Stimulated activated CD8-positive, alpha-beta memory T cell treated with anti-CD3 and anti-CD28 coated beads, Interleukin-7, amount 100 ng/mL, for 4 hours (primary cell): ENCODE measurements at places on chromosomes 3 and 15.

- DNase-seq: no peak
Observed at GRCh38 chr3:107416138-107416537, 38.9 kb downstream of the CCDC54 start.

DNA sequence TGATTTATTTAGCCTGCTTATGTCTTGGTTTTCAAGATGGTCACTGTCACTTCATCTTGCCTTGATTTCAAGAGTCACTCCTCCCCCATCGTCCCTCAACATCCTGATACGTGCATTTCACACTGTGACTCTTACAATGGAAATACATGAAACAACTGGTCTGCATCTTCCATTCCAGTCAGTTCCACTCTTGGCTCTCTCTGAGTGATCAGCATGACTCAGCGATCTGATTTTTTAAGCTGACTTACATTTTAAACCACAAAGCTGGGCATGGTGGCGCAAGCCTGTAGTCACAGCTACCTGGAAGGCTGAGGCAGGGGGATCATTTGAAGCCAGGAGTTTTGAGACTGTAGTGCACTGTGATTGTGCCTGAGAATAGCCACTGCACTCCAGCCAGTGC is 271.2 kb upstream of the ROPN1 start:
- DNase-seq: no peak

DNA sequence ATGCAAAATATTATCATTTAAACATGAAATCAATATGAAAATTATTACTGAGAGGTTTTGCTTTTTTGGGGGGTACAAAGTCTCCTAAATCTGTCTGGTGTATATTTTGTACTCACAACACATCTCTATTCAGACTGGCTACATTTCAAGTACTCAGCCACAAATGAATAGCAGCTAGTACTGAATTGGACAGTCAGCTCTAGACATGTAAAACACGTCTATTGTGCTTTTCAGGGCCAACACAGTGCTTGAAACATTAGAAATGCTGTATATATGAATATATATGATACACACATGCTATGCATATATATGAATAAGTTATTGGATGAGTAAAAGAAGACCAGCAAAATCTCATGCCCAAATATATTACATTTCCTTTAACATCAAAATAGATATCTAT is 103.8 kb upstream of the CFAP20DC start:
- no peak for DNase-seq

DNA sequence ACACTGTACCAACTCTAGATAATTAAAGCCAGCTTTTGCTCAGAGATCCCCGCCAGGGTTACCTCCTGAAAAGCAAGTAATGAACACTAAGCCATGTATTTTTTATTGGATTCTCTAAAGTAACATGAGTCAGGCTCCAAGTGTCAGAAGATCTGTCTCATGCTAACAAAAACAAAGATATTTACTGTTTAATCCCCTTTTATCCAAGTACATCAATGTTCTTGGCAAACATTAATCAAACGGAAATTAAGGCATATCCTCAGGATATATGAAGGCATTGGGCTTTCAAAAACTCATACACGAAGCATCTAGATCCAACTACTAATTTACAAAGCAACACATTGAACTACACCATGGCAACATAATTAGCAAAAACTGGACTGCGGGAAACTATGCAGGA is 37.2 kb downstream of the MYO5A start:
- DNase-seq: no peak

GRCh38 chr3:46706771-46707582 is 5.8 kb downstream of the TMIE start:
- no peak for DNase-seq

GRCh38 chr3:169171739-169172138 is 491.8 kb downstream of the MECOM start:
- DNase-seq: no peak

DNA sequence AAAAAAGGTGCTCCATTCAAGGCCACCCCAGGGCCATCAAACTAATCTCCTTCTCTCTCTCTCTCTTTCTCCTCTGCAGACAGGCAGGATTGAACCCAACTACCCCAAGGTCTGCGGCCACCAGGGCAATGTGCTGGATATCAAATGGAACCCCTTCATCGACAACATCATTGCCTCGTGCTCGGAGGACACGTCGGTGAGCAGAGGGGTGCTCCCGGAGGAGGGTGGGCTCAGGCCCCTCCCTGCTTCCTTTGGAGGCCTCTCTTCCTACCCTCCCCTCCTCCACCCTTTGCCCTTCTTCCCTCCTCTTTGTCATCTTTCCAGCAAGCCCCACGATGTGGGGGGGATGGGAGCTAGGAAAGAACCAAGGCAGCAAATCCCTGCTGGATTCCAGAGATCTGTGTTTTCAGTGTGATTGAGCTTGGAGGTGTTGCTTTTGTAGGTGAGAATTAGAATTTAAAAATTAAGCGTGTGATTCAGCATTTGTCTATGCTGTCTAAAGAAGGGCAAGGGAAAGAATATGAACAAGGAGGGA is 116.3 kb downstream of the CORO2B start:
- DNase-seq: no peak

- DNase-seq: no peak
Observed at GRCh38 chr15:88716543-88717381, 77.9 kb downstream of the ISG20 start.

DNA sequence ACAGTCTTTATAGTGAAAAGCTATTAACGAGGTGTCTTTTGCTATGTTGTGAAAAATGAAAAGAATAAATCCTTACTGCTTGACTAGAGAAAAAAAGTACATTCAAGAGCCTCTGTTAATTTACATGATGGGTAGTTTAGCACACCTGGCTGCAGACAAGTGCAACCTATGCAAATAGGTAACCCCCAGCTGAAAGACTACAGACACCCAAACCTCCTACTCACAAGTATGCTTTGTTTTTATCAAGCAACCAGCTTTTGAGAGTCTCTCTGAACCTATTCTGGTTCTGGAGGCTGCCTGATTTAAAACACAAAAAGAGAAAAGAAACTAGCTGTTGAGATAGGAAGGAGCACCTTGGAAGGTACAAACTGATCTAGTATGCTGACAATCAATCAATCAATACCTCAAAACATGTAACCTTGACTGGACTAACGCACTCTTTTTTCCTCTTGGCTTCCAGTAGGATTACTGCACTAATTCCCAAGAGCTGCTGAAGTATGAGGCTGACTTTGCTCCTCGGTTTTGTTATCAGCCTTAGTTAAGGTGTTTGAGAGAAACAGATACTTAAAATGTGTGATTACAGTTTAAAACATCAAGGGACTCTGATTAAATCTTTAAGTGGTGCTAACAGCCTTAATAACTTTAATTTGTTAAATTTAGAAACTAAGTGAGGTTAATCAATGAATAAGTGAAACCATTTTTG is 63.6 kb downstream of the OSBPL10 start:
- no peak for DNase-seq

DNA sequence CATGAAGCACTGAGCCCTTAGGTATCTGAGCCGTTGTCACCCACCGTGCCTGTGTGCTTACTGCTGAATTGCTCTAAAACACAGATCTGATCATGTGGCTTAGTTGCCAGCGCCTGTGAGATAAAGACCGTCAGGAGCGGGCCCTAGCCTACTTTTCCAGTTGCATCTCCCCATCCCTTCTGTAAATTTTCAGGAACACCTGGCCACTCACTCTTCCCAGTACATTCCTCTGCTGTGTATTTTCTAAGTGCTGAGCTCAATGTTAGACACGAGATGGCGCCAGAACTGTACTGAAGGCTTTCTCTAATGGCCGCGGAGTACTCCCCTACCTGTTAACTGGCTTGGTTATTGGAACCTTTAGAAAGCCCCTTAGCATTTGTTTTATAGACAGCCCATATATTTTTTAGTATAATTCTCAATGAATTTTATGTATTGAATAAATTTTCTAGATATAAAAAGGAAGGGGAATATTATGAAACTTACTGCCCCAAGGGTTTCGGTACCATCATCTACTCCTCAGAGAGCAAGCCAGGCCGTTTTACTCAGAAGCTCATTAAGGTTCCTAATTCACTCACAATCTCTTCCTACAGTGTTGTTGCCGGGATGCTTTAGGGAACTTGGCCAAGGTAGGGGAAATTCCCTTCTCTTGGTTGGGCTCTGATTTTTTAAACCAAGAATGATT is 16.7 kb upstream of the WNT7A start:
- peak; percentile 29 for DNase-seq

- DNase-seq: no peak
Observed at GRCh38 chr3:126548556-126549466, 9.9 kb downstream of the C3orf22 start.

GRCh38 chr3:149145974-149146373 is 16.5 kb downstream of the HPS3 start:
- DNase-seq: no peak

DNA sequence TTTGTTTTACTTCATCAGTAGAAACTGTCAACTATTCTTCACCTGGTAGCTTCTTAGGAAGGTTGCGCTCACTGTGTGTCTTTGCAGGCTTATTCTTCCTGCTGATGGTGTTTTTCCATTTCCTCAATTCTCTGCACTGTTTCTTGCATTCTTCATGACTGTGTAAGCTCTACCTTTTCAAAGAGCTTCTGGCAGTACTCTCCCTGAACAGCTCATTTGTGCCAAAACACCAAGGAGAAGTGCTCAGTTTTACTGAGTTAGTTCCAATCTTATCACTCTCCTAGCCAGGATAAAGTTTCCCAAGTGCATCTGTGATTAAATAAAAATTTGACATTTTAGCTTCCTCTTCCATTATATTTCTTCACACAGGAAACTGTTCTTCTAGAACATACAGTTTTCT is 339.8 kb downstream of the EPHA3 start:
- no peak for DNase-seq

- DNase-seq: no peak
Observed at GRCh38 chr3:72067721-72068120, 282.8 kb upstream of the PROK2 start.

- DNase-seq: no peak
Observed at GRCh38 chr15:79352206-79352605, 41.3 kb downstream of the TMED3 start.

- no peak for DNase-seq
Observed at GRCh38 chr15:40270246-40270995, 12.4 kb downstream of the ANKRD63 start.

DNA sequence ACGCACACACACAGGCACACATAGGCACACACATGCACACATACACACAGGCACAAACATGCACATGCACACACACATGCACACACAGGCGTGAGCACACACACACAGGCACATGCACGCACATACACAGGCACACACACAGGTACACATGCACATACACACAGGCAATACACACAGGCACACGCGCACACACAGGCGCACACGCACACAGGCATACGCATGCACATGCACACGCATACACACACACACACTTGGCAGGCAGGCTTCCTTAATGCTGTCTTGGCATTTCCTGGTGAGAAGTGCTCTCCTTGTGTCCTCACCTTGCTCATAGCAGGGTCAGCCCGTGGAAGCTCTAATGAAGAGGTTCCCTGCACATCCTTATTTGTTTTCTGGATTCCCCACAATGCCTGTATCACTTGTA is 8.4 kb upstream of the SLCO2A1 start:
- DNase-seq: no peak

GRCh38 chr3:21587894-21588293 is 163.1 kb downstream of the ZNF385D start:
- DNase-seq: no peak

GRCh38 chr3:64728994-64729393 is 41.2 kb upstream of the ADAMTS9 start:
- no peak for DNase-seq

DNA sequence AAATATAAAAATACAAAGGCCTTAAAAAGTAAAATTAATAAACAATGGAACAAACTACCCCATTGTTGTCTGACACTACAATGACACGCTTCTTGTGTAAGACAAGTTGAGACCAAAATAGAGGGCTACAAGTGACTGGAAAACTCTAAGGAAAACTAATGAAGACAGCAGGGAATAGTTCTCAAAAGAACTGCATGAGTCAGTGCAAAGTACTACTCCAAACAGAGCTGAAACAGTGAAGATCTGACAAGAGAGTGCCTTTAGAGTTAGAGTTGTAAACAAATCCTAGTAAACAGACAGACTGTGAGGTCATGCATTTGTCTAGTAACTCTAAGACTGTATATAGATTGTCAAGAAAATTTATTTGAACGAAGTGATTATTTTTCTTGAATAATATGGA is 233.9 kb downstream of the BBX start:
- DNase-seq: no peak

DNA sequence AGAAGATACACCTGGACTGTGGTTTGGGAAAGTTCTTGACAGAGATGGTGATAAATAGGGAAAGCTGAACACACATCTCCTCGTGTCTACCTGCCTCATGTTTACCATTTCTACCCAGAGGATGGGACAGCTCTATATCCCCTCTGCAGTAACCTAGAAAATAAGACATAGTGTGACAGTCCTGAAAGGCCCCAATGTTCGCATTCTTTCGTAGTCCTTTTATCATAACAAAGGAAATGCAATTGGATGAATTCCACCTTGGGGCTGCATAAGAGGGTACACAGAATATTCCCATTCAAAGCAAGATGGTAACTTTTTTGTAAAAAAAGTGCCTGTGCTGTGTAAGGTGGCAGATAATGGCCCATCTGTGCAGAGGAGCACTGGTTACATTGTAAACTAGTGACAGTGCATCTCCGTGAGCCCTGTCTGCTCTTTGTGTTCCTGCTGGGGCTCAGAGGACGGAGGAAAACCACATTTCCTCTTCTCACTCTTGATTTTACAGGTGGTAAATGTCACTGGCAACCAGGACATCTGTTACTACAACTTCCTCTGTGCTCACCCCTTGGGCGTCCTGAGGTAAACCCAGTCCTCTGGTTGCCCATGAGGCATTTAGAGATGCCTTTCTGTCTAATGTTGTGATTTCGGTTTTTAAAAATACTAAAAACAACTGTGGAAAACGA is 74.3 kb downstream of the SIDT1 start:
- DNase-seq: peak; percentile 8

- DNase-seq: no peak
Observed at GRCh38 chr3:49004352-49005302, 2.6 kb upstream of the WDR6 start.

GRCh38 chr3:2261747-2262146 is 163.1 kb downstream of the CNTN4 start:
- no peak for DNase-seq

DNA sequence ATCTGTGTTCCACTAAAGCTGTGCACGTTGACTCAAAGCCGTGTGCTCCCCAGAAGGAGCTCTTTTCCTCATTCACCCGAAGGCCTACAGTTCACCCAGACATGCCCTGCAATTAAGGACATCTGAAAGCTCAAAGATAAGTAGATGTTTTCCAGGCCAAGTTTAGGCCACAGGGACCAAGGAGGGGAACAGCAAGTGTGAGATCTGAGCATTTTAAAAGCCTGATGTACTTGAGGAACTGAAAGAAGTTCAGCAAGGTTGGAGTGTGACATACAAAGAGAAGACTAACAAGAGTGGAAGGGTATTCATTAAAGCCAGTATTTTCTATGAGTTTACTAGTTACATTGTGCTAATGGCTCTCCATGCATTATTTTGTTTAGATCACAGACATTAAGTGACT is 68.0 kb downstream of the CASR start:
- DNase-seq: no peak

- no peak for DNase-seq
Observed at GRCh38 chr3:65902304-65902793, 136.4 kb downstream of the MAGI1 start.

GRCh38 chr15:71301958-71302621 is 186.8 kb downstream of the THSD4 start:
- DNase-seq: no peak

- DNase-seq: no peak
Observed at GRCh38 chr15:79494384-79494909, 62.3 kb downstream of the MINAR1 start.
